ENCODE measurements at places on chromosomes 11 and 22.

GRCh38 chr11:75773595-75774353, 5.2 kb downstream of the DGAT2 start:
- DNase-seq: no peak

GRCh38 chr11:66324664-66325063, 7.8 kb upstream of the CD248 start:
- no peak for DNase-seq

GRCh38 chr11:117424781-117425180, 97.1 kb downstream of the CEP164 start:
- DNase-seq: no peak

DNA sequence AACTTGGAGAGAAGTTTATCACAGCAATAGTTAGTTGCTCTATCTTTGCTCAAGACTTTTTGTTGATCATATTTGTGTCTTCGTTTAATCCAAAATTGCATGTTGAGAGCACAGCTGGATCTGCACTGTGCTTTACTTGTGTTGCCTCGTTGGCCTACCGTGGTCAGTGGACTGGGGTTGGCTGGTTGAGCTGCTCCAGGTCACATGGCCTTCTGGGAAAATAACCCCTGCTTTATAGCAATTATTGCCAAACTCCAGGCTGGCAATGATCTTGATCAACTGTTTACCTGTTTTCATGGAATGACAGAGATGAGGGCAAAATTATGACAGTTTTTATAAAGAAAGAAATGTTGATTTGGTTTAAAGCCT, 5.7 kb upstream of the PLET1 start:
- no peak for DNase-seq

DNA sequence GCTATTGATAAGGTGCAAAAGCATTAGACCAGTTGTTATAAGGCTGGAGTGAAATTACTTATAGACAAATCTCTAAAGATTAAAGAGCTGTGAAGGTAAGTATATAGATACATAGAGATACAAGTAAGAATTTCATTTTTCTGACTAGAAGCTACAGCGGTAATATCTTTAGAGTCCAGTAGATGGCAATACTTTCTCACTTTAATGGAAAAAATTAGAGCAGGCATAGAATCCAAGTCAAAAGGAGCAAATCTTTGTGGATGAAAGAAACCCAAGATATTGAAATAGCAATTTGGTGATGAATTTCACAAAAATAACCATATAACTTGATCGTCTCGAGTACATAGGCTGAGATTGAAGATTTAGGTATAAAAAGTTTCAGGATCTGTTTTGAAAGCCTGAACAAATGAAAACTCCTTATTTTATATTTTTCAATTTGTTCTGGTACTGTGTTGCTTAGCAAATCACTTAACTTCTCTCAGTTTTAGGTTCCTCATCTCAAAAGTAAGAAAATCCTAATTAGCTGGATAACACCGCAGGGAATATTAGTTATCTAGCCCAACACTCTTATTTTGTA, 81.9 kb downstream of the UVRAG start:
- no peak for DNase-seq

GRCh38 chr11:72217841-72218240, 1.2 kb downstream of the FOLR2 start:
- DNase-seq: no peak

DNA sequence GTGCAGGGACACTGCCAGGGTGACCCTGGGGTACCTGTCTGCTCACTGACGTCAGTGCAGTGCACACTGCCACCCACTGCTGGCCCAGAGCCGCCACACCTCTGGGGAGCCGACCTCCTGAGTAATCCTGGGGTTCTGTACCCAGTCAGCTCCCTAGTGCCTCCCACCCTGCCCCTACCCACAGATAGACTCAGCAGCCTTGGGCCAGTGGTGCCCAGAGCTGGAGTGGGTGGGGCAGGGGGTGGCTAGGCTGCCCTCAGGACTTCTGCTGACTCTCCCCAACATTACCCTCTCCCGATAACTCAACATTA, 5.8 kb downstream of the NRXN2 start:
- no peak for DNase-seq

DNA sequence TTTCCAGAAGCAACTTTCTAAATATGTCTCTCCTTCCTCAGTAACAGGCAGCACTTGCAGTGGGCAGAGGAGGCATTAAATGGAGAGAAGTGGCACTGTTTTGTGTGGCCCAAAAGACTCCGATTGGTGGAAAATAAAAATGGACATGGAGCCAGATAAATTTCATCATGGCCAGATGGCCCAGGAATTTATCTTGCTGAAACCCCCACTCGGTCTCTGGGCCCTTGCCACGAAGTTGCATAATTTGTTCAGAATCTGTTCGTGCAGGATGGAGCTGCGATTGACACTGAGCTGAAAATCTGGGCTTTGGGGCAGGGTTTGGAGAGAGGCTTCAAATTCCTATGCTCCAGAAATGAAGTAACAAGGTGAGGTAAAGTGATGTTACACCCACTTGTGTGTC, 65.5 kb downstream of the C11orf91 start:
- DNase-seq: no peak

DNA sequence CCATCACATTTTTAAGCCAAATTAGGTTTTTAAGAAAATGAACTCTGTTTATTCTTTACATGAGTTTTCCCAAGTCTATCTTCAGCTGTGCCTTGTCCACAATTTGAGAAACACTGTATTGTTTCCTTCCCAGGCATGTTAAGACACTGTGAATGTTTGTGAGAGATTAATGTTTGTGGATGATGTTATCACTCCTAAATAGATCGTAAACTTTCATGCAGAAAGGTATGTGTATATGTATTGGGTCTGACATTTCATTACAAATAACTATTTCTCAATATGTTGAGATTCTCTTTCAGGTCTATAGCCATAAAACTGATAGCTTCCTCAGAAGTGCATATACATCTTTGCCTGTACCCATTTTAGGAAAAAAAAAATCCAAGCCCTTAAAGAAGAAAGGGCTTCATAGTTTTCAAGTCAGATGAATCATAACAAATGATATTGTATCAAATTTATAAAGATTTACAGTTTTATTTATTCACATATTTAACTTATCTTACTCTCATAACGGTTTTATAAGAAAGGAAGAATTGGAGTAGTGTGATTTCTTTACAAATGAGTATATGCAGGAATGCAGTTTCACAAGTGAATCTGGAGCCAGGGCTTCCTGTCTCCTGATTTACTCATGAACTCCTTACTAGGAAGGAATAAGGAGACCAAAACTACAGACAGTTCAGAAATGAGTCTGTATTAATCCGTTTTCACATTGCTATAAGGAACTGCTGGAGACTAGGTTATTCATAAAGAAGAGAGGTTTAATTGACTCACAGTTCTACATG, 11.2 kb downstream of the OR8D1 start:
- DNase-seq: no peak

- DNase-seq: no peak
These were observed 87.1 kb upstream of the TMEM45B start for GRCh38 chr11:129728581-129728980.

DNA sequence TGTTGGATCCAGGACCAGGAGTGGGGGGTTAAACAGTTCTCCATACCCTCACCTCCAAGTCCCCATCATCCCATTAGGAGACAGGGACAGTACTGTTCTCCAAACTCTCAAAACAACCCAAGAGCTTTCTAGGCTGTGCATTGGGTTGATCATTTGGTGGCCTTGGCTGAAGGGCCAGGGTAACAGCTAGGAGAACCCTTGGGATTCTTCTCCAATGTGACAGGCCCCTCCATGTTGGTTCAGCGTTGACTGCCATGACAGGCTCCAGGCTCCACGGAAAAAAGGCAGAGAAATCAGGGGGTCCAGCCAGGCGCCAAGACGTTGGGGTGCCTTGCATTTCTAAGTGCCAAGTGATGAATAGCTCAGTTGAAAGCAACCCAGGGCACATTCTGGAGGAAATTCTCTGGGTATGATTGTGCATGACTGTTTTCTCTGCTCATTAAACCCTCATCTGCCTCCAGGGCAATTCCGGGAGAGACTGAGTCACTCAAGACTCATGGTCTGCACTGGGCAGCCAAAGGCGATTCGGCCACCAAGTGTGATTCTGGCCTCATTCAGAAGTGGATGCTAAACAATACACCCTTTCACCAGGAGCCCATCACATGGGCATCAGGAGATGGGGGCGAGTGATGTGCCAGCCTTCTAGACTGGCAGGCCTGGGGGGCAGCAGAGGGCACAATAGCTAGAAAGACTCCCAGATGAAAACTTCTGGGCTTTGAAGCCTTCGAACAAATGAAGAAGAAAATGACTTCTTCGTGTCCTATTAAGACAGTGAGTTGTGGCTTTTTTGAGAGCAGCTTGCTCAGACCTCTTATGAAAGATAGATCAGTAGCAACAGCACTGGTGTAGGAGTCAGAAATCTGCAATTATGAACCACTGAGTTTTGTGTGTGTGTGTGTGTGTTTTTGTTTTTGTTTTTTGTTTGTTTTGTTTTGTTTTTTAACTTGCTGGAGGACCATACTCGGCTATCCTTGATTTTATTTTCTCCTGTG, 27.7 kb downstream of the CD44 start:
- no peak for DNase-seq

DNA sequence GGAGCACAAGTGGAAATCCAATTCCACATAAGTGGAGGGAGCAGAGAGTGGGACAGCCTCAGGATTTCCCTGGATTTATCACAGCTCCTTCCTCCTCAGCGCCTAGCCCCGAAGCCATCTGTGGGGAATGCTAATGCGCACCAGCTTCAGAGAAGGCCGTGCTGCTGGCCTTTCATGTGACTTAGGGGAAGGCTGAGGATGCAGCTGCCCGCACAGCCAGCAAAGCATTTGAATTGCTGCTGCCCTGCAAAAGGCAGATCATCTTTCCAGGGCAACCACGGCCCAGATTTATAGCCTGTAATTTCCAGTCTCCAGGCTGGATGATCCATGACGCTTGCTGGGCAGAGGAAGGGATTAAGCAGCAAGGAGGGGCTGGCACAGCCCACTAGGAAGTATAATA, 29.9 kb downstream of the SYN3 start:
- DNase-seq: no peak

GRCh38 chr11:132251061-132251460, 880.6 kb downstream of the NTM start:
- DNase-seq: no peak

DNA sequence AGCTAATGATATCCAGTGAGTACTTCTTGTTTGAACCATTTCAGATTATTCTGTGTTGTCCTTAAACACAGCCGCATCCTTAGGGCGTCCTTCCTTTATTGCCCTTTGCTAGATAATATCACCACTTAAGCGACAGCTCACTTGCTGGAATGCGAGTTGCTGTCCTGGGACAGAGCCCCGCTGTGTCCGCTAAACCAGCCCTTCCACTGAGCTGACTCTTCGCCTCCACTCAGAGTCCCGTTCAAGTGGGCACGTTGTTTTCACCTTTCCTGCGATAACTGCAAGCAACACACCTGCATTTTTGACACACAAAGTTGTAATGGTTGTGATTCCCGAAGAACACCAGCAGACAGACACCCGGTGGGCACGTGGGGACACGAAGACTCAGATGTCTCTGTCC, 140.0 kb downstream of the TBC1D22A start:
- no peak for DNase-seq

DNA sequence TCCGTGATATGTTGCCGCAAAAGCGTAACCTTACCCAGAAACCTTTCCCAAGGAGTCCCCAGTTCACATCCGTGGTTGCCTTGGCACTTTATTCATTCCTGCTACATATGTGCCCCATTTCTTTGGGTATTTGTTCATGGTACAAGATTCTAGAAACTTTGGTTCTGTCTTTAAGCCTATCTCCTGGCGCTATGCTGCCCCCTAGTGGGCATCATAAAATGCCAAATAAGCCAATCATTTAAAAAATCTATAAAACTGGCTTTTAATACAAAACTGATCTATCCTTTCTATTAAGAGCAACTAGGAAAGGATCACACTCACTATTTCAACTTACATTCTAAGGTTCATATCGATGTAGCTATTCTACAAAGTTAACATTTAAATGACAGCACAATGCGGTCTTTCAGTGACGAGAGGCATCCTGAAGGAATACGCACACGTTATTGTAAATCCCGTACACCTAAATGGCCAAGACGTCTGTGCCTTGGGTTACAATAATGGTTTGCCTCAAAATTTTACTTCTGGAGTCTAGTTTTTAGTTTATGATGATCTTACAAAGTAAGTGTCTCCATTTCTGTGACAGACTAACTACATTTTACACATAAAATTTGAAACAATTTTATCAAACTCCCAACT, 16.2 kb downstream of the PIWIL3 start:
- DNase-seq: no peak

GRCh38 chr11:113177671-113178070, 136.7 kb upstream of the TTC12 start:
- DNase-seq: no peak

DNA sequence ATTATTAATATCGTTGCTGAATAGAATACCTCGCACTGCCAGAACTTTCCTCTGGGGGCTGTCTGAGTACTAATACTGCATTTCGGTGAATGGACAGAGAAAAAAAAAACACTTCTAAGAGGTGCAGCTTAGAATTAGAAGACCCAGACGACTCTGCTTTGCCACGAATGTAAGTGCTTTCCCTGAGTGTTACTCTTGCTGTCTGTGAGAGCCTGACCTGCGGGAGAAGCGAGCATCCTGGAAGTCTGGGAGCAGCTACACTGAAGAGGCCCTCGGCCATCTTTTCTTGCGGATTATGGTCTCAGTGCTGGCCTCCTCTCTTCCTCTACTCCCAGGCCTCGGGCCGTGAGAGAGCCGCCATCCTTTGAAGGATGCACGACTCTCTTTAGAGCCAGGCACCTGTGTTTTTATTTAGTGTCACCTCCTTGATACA, 94.9 kb downstream of the SCN3B start:
- no peak for DNase-seq

Measured in NCI-H1436 treated with DMSO at 0.1 percent for 48 hours (cell line).